ENCODE measurements at places on chromosomes 3 and 15. TPM values are rescaled to one million over a fixed set of nuclear protein-coding genes. Genes with fewer than 3 reads are reported as not detected.

DNA sequence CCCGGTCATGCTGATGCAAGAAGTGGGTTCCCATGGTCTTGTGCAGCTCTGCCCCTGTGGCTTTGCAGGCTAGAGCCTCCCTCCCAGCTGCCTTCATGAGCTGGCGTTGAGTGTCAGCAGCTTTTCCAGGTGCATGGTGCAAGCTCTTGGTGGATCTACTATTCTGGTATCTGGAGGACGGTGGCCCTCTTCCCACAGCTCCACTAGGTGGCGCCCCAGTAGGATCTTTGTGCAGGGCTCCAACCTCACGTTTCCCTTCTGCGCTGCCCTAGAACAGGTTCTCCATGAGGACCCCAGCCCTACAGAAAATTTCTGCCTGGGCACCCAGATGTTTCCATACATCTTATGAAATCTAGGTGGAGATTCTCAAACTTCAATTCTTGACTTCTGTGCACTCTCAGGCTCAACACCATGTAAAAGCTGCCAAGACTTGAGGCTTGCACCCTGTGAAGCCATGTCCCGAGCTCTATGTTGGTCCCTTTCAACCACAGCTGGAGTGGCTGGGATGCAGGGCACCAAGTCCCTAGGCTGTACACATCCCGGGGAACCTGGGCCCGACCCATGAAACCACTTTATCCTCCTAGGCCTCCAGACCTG lies 238.4 kb upstream of the MDFIC2 start:
- DNase-seq: peak; percentile 63

- DNase-seq: no peak
Measured at GRCh38 chr15:49460411-49460941, 37.4 kb downstream of the FGF7 start.

Gene CLPX
- 69.4 TPM for total RNA-seq

Gene QTRT2
- 14.0 TPM for total RNA-seq

Data from adrenal gland (tissue), 19 donors.